ENCODE measurements at places on chromosomes 2 and 18.

DNA sequence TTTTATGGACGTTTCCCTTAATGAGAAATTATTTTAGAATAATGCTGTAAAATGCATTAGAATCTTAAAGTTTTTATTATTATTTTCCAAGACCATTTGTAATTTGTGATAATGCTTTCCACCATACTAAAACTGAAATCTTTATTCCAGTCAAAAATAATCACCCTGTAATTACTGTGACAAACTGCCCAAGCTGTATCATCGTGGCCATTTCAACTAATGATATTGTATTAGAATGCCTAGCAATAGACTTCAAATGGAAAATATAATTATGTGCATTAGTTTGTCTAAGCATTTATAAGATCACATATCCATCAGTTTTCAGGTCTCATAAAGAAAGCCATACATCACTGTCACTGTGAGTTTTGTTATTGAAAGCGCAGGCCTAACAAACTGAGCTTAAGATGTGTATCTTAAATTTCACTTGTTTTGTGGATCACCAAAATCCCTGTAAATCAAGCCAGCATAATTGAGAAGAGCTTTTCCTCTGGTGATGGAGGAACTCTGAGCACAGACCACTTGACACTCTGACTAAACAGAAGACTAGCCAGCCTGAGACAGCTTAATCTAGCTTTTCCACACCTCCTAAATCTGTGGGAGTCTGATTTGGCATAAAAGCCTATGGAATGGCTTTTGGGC lies 1312.2 kb upstream of the ACVR2A start:
- DNase-seq = no peak

GRCh38 chr2:18182861-18183260 lies 304.4 kb downstream of the KCNS3 start:
- no peak for DNase-seq

DNA sequence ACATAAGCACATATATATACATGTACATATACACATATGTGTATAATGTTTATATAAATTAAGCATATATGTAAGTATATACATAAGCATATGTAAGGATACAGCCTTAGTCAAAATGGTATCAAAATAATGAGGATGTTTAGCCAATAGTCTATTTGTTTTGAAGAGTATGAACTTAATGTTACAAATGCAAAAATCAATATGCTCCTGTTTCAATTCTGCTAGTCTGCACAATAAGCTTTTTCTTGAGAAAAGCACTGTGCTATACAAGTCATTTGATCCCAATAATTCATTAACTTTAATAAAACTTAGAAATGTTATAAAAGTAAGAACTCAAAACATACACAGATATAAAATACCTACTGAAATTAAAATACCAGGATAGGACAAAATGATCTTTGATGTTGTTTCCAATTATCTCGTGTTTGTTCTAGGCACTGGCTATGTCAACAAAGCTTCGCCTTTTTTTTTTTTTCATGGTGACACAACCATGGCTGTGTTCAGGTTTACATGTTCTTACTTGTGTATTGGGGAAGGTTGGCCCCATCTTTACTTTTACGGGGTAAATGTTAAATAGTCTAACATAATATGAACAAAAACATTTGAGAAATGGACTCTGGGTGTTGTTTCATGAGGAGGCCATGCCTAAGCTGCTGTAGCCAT lies 271.1 kb upstream of the CDH19 start:
- DNase-seq = no peak

DNA sequence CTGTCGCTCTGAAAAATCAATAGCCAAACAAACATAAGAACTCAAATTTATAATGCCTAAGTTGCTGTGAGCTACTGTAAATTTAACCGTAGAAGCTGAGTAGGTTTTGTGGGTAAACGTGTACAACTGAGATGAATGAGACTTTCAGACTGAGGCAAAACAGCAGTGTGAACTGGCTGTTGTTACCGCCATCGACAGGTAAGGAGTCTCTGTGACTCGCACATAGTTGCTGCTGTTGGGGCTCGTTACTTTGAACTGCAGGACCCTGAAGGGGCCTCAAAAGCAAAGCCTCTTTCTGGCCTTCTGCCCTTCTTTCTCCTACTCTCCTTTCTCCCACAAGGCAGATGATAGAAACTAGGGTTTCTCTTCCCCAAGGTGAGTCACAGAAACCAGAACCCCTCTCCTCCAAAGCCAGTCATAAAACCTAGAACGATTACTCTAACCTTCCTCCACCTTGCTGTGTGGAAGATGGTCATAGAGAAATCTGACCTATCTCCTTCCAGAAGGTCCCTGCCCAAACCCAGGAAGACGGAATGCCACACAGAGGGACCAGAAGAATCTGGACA lies 101.2 kb downstream of the DLGAP1 start:
- DNase-seq = no peak

GRCh38 chr2:3476321-3476984 lies 42.9 kb downstream of the ADI1 start:
- DNase-seq = no peak

GRCh38 chr2:118750959-118751565 lies 96.4 kb downstream of the EN1 start:
- no peak for DNase-seq

- peak; percentile 26 for DNase-seq
Measured at GRCh38 chr2:11329776-11330175, 14.7 kb downstream of the ROCK2 start.

DNA sequence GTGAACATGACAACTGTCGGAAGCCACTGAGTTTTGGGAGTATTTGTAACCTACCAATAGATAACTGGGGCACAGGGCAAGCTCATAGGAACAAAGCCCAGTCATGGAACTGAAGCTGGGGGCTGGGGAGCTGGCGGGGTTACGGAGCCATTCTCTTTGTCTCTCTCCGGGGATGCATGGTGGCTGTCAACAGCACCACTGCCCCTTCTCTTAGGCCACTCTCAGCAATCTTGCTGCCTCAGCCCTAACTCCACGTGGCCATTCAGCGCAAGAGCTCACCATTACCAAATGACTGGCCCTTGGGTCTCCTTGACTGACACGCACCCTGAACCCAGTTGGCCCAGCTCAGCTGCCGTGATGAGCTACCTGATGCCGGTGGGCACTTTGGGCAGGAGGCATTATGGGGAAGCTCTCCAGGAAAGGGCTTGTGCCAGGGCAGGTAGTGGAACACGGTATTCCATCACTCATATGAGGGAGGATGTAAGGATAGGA lies 33.6 kb upstream of the ODC1 start:
- DNase-seq = no peak

- DNase-seq = no peak
Measured at GRCh38 chr2:124053796-124054195, 28.7 kb downstream of the CNTNAP5 start.

DNA sequence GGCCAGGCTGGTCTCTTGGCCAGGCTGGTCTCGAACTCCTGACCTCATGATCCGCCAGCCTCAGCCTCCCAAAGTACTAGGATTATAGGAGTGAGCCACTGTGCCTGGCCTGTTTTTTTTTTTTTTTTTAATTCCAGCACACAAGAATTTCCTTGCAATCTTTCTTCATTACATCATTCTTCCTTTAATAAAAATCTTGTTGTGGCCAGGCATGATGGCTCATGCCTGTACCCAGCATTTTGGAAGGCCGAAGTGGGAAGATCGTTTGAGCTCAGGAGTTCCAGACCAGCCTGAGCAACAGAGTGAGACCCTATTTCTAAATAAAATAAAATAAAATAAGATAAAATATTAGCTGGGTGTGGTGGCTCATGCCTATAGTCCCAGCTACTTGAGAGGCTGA lies 21.4 kb upstream of the PLEKHM3 start:
- DNase-seq = no peak

DNA sequence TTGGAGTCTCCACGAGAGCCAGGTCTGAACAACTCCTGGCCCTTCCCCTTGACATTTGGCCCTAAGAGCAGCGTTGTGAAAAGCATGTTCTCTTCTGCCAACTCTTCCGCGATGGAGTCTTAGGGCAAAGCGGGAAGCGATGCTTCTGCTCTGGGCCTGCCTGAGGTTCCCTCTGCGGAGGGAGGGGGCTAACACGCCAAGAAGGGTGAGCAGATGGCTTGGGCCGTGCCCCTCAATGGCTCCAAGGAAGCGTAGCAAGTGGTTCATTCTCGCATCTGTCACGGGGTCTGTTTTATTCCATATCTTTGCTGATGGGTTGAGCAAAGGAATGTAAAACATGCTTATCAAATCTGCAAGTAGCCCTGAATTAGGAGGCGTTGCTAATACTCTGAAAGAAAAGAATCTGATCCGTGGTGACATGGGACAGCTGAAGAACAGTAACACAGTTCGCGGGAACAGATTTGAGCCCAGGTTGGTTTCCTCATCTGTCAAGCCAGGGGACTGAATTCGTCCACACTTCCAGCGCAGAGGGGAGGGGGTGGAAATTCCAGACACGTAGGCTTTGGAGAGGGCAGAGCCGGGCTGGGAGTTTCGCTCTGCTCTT lies 38.0 kb downstream of the DNMT3A start:
- DNase-seq = no peak

DNA sequence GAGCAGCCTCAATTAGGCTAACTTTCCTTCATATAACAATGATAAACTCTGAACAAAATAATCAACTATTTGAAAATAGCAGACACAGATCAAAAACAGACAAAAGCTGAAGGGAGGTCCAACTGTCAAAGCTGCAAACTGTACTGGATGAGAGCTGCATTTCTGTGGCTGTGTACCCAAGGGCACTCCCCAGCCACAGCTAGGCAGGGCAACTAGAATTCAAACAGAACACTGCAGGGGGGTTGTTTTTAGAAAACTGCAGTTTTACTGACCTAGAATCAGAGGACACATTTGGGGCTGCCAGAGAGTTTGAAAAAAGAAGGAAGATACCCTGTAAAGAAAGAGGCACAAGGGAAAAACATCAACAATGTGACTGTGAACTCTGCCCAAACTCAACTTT lies 56.8 kb downstream of the SMAD2 start:
- DNase-seq = no peak

- no peak for DNase-seq
Measured at GRCh38 chr2:143623231-143623908, 494.2 kb downstream of the ARHGAP15 start.

GRCh38 chr2:208793434-208793833 lies 386.8 kb downstream of the PTH2R start:
- no peak for DNase-seq

DNA sequence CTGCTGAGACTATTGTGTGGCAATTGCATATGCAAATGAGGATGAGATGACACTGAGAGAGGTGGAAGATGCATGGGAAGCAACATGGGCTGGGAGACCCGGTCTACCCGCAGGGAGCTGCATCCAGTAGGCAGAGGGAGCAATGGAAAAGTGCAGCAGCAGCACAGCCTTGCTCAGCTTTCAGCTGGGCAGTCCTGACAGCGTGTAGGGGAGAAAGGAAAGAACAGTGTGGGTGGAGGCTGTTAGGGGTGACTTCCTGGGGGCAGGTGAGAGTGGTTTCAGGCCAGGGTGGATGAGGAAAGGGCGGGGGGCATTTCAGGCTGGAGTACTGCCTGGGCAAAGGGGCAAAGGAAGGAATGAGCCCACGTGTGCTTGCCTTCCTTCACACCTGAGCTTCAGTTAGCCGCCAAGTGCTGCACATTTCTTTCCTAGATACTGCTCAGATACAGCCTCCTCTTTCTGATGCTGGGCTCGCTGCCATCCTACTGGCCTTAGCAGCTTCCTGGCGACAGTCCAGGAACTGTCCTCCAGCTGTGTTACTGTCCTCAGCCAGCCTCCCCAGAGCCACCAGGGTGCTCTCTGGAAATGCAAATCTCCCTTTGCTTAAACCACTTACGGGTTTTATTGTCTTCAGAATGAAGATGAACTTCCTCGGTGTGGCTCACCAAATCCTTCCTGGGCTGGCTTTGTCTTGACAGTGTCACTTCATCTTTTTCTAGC lies 276.3 kb downstream of the TSN start:
- no peak for DNase-seq

GRCh38 chr2:27572998-27573429 lies 9.8 kb upstream of the ZNF512 start:
- no peak for DNase-seq

- no peak for DNase-seq
Measured at GRCh38 chr2:108562274-108562673, 28.0 kb downstream of the LIMS1 start.

GRCh38 chr2:235343156-235343774 lies 150.6 kb upstream of the AGAP1 start:
- no peak for DNase-seq

- DNase-seq = no peak
Measured at GRCh38 chr2:225156853-225157451, 114.7 kb upstream of the DOCK10 start.

- no peak for DNase-seq
Measured at GRCh38 chr2:101007415-101008345, 5.6 kb downstream of the RPL31 start.

GRCh38 chr2:146701183-146701582 lies 1143.6 kb upstream of the ACVR2A start:
- DNase-seq = no peak
